ENCODE measurements at places on chromosomes 5 and 9.

GRCh38 chr5:104363567-104363966, 801.0 kb upstream of the NUDT12 start:
- no peak for DNase-seq

GRCh38 chr5:91727463-91727862, 344.3 kb upstream of the ARRDC3 start:
- no peak for DNase-seq

- no peak for DNase-seq
Observed at GRCh38 chr9:3840311-3840710, 314.5 kb upstream of the RFX3 start.

GRCh38 chr9:103997856-103998370, 96.2 kb upstream of the SMC2 start:
- no peak for DNase-seq

DNA sequence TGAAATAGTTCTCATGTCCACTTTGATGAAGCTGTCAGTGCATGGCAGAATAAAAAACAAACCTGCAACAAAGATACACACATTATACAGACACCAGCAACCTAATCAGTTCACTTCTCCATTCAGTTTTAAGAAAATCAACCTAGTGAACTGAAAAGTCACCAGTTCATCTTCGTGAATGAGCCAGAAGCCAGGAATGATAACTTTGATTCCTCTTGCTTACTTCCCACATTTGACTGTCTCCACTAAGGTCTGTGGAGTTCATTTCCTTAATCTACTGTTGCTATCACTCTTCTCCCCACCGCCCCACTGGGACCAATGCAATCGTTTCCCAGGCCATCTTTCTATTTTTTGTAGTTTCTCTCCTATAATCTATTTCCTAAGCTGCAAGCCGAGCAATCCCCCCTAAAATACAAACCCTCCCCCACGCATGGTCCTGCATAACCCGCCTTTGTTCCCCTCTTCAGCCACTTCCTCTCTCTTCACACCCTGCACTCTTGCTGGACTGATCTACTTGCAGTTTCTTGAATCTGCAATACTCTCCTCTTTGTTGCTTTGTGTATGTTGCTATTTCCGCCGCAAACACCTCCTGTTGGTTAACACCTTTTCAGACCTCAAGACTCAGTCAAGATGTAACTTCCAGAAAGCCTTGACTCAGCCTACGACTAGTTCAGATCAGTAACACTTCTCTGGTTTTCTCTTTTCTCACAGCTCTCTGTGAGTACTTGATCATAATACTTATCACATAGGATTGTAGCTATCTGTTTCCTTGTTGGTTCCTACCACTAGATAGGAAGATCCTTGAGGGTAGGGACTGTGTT, 16.6 kb downstream of the STOM start:
- no peak for DNase-seq

GRCh38 chr9:96599298-96599697, 20.3 kb downstream of the CDC14B start:
- DNase-seq = no peak
